ENCODE measurements at places on chromosomes 3 and 15.

DNA sequence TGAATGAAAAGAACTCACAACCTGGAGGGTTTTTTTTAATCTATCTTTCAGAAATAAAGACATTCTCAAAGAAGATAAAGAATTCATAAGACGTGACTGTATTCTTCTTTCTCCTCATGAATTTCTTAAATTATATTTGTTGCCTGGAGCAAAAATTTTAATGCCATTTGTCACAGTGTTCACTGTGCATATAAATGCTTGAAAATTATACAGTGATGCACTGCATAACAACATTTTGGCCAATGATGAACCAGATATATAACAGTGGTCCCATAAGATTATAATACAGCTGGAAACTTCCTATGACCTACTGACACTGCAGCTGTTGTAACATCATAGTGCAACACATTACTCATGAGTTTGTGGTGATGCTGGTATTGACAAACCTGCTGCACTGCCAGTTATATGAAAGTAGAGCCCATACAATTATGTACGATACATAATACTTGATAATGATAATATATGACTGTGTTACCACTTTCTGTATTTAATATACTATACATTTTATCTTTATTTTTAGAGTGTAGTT, 67.3 kb downstream of the P2RY1 start:
- DNase-seq = no peak

GRCh38 chr3:194852831-194853508, 167.3 kb downstream of the FAM43A start:
- DNase-seq = no peak

DNA sequence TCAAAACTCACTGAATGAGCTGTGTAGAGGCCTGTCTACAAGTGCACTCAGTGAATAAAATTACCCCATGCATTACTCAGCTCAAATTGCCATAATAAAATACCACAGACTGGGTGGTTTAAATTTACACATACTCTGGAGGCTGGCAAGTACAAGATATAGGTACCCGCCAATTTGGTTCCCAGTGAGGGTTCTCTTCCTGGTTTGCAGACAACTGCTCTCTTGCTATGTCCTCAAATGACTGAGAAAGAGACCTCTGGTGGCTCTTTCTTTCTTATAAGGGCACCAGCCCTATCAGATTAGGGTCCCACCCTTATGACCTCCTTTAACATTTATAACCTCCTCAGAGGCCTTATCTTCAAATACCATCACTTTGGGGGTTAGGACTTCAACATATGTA, 237.0 kb downstream of the CPNE4 start:
- DNase-seq = no peak

DNA sequence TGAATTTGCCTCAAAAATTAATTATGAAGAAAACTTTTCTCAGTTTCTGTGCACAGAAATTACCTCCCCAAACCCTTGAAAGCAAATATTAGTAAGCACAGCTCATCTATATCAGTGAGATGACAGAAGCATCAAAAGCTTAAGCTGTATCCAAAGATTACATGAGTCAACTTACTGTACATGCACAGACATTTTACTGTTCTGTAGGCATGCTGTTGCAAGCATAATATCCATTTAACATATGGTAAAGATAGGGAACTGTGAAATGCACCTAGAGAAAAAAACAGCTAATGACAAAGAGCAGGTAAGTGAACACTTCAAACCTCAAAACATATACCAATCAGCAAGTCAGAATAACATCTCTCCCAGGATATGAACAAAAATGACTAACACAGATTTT, 20.9 kb downstream of the SHOX2 start:
- no peak for DNase-seq

GRCh38 chr3:70360979-70361760, 48.7 kb upstream of the MDFIC2 start:
- DNase-seq = no peak

DNA sequence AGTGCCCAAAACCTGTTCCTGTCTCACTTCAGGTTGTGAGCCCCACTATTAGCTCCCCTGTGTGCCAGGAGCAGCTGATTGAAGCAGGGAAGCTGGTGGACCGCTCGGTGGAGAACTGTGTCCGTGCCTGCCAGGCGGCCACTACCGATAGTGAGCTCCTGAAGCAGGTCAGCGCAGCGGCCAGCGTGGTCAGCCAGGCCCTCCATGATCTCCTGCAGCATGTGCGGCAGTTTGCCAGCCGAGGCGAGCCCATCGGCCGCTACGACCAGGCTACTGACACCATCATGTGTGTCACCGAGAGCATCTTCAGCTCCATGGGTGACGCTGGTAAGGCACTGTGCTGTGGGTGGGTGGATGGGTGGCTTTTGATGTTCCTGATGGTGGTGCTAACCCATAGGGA, 334.1 kb upstream of the TPM1 start:
- no peak for DNase-seq

DNA sequence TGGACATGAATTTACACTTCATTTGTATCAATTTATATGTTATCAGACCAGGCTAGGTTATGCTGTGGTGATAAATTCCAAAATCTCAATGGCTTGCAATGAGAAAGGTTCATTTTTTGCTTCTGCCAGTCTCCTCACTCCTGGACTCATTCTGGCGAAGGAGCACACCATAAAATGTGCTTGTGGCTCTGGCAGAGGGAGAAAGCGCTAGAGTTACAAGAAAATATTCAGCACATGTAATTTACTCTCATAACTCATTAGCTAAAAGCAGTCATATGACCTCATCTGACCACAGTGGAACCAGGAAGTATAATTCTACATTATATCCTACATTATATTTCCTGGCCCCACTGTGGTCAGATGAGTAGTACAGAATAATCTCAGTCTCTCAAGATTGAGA, 193.8 kb downstream of the BCHE start:
- no peak for DNase-seq

- no peak for DNase-seq
Measured at GRCh38 chr3:195102609-195103467, 168.1 kb downstream of the XXYLT1 start.

DNA sequence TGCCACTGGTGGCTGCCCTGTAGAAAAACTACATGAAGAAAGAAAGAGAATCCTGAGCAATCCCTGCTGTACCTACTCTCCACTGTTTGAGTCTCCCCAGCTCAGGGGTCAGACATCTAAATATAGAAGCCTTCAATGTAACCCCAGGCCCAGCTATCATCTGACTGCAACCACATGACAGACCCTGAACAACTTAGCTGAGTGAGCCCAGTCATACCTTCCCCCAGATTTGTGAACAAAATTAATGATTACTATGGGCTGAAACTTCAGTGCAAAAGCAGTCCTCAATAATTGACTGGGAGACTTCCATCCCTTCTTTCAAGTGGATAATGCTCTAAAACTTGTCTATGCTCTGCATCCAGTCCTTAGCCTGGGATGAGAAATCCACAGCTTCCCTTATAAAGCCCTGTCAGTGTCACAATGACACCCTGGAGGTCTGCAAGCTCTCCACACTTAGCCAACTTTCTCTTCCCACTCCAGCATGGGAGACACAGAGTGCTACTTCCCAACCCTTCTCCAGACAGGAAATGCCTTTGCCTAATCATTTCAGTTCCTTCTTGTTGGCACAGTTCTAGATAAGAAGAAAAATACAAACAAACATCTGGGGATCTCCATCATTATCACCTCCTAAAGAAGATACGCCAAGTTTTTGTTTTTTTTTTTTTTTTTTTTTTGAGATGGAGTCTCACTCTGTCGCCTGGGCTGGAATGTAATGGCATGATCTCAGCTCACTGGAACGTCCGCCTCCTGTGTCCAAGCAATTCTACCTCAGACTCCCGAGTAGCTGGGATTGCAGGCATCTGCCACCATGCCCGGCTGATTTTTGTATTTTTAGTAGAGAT, 198.5 kb upstream of the GADL1 start:
- DNase-seq = no peak

DNA sequence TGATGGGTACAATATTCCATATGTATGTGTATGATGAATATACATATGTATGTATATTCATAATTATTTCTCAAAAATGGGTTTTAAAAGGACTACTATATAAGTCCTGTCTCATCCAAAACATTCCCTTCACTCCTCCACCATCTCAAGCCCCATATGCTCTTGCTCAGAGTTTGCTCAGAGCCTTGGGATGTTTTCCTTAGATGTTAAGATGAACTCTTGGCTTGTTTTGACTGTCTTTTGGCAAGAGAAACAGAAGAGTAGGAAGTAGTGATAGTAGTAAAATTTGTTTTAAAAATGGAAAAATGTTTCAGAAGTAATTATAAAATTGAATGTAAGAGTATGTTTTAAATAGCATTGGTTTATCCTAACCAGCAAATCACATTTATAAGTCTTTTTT, 6.2 kb upstream of the EPHA3 start:
- no peak for DNase-seq

DNA sequence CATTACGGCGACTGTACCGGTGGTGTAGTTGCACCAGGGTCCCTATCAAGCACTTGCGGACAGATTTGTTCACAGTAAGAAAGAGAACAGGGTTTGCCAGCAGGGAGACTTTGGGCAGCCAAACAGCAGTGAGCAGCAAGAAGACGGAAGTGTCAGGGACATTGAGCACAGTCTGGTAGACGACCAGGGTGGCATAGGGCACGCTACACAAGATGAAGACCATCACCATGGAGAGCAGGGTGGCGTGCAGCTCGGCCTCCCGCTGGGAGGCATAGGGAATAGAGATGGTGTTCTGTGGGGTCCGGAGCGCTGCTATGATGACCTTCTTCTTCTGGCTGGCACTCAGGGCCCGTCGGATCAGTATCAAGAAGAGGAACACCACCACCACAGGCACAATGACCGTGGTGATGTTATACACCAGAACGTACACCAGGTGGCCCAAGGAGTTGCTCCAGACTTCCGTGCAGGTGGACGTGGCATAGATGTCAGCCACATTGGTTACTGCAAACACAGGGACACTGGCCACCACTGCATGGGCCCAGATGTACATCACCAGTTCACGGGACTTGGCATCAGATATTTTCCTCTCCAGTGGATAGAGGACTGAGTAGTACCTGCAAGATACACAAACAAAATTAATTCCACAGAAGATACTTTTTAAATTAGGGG, 19.1 kb upstream of the FSIP1 start:
- no peak for DNase-seq

DNA sequence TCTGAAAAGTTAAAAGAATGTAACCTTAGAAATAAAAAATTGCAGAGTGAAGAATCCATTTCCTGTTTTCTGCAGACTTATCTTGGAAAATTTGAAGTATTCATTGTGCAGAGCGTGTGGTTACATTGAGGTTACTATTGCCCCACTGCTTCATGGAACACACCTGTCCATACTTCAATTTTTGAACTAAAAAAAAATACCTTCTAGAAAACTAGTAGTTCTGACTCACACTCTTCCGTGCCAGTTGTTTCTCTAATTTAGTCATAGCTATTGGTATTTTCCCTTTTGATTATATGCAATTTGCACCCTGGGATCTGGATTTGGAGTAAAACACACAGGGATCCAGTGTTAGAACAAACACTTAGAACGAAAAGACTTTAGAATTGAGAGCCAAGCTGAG, 111.8 kb upstream of the LYSMD4 start:
- DNase-seq = no peak

GRCh38 chr3:169286214-169286613, 377.3 kb downstream of the MECOM start:
- no peak for DNase-seq

DNA sequence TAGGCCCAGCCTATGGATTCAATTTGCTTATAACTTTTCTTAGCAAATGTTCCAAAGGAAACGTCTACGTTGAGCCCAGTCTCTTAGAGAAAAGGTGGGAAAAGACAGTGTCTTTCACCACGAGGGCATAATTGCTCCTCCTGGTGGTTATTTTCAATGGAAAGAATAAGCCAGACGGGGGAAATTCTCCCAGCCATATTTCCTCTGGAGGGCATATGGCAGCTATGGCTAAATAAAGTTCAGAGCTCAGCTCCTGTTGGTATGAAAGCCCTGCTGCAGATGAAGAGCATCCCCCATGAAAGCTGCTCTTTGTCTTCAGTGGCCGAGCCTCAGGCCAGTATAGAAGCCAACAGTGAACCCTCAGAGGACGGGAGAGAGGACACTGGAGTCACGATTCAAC, 297.9 kb downstream of the RYR3 start:
- no peak for DNase-seq

GRCh38 chr15:38547255-38547997, 17.2 kb downstream of the RASGRP1 start:
- DNase-seq = no peak

Data from T-helper 9 cell (primary cell).